ENCODE measurements at places on chromosomes 3 and 15.

DNA sequence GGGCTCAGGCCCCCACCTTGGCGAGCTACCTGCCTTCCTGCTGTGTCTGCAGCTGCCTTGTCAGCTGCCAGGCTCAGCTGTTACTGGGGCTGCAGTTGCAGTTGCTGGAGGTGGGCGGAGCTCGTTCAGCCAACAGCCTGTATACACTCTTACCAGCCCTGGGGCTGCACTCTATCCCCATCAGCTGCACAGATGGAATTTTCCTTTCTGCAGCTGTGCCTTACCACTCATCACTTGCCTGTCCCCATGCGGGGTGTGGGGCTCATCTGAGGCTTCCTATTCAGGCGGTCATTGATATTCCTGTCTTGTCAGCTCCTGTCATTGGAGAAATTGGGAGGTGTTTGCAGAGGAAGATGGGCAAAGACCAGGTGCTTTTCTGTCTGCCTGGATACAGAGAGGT, 9.1 kb upstream of the SYN2 start:
- DNase-seq = no peak

- DNase-seq = no peak
These were observed 3.9 kb downstream of the XPC start for GRCh38 chr3:14174483-14174882.

DNA sequence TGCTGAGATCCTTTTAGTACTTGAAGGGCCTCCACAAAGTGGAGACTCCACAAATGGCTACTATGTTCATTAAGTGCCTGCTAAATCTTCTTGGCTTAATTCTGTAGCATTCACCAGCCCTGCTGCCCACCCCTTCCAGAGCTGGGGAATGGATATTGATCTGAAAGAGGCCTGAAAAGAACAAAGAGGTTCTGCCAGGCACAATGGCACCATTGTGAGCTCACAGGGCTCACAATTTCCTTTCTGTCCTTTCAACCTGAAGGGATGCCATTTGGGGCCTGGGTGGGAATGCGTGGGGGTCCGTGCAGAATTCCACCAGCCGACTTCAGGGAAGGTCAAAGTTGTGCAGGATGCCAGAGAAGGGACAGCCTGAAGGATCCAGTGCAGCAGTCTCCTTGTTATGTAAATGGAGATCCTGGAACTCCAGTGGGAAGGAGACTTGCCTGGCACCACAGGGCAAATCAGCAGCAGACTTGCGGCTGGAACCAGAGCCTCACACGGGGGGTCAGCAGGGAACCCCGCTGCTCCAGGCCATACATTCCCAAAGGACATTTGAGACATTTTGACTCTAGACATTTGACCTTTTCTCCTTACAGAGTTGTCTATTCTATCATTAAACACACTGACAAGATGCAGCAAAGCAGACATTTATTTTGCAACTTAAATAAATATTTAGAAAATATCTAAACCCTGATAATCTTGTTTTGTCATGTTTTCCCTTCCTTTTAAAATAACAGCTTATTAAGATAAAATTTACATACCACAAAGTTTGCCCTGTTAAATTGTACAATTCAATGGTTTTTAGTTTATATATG, 21.5 kb upstream of the MORF4L1 start:
- DNase-seq = no peak

DNA sequence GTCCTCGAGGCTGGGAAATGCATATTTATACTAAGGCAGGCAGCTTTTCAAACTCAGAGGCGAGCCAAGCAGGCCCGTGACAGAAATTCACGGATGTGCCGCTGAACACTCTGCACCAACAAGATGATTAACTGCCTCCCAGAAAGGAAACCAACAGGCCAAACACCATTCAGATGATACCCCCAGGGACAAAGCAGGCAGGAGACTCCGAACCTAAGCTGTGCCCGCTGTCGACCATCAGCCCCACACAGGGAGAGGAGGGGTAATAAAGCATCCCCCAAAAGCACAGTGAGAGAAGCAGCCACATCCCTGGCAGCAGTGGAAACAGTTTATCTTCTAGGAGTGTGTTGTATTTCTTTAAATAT, 31.8 kb downstream of the ADAMTS17 start:
- no peak for DNase-seq

GRCh38 chr15:100909989-100910955, 8.9 kb upstream of the LRRK1 start:
- no peak for DNase-seq

DNA sequence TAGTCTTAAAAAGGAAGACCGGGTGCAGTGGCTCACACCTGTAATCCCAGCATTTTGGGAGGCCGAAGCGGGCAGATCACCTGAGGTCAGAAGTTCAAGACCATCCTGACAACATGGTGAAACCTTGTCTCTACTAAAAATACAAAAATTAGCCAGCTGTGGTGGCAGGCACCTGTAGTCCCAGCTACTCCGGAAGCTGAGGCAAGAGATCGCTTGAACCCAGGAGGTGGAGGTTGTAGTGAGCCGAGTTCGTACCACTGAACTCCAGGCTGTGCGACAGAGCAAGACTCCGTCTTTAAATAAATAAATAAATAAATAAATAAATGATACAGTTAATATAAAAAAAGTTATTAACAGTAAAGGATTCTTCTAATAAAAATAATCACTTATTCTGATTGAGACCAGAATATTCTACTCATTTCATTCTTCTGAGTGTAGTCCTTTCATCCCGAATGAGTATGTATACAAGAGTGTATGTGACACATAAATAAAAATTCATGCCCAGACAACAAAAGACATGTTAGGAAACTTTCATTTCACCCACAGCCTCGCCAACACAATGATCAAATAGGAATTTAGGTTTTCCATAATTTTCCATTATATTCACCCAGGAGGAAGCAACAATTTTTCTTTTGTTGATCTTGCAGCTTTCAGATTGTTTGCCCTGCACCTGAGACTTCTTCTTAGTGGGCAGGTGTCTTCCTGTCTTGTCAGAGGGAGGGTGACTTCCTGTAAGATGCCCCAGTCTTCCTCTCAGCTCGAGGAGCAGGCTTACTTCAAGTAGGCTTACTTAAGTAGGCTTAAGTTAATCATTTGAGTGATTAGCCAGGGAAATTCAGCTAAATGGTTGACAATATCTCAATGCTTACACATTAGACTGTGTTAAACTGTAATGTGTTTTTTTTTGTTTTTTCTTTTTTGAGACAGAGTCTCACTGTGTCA, 7.8 kb upstream of the NUP210 start:
- DNase-seq = peak; percentile 62

GRCh38 chr3:54653456-54654195, 274.2 kb downstream of the LRTM1 start:
- DNase-seq = no peak
